ENCODE measurements at places on chromosomes 5 and 9. TPM values are rescaled to one million over a fixed set of nuclear protein-coding genes. Genes with fewer than 3 reads are reported as not detected.

GRCh38 chr5:100519075-100519474, 16.1 kb upstream of the FAM174A start:
- DNase-seq, result no peak

DNA sequence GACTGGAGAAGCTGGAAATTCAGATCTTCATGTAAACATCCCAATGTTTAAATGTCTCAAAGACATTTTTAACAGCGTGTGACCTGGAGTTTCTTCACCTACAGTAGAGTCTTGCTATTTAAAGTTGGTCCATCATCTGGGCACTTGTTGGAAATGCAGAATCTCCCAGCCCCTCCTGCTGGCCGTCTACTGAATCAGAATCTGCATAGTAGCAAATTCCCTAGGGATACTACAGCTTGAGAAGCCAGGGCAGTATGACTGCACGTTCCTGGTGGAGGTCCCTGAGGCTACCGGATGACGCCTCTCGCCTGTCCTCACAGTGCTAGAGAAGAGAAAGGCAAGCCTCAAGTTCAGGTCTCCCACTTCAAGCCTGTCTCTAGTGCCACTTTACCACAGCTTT, 15.7 kb downstream of the SAP30L start:
- no peak for DNase-seq

The SOHLH1 gene
- not detected for total RNA-seq

The OR13C2 gene
- not detected for total RNA-seq

The SPINK6 gene
- total RNA-seq, result not detected

All from activated T-helper 2 cell treated with anti-CD3 and anti-CD28 coated beads, Interferon-gamma antibody, Interleukin-2, Interleukin-4, amounts not matched to agents 10 μg/mL and 5 μg/mL and 100 μg/mL, durations not matched to agents 14 hours and 24 hours and 36 hours (primary cell).